IgD-negative memory B cell (primary cell): ENCODE measurements at places on chromosomes 2 and 18. TPM values are rescaled to one million over a fixed set of nuclear protein-coding genes. Genes with fewer than 3 reads are reported as not detected.

The SATB2 gene
- not detected for polyA plus RNA-seq

The PLCD4 gene
- 0.40 TPM for polyA plus RNA-seq

The FZD7 gene
- 0.19 TPM for polyA plus RNA-seq

The MYOM1 gene
- polyA plus RNA-seq, result 2.4 TPM

The GPR39 gene
- polyA plus RNA-seq, result not detected

The GPR55 gene
- 1.9 TPM for polyA plus RNA-seq

The TSGA10 gene
- 19.7 TPM for polyA plus RNA-seq

The GCG gene
- not detected for polyA plus RNA-seq

The INO80B gene
- polyA plus RNA-seq, result 11.4 TPM

The CEP76 gene
- polyA plus RNA-seq, result 8.5 TPM

The TUBB8B gene
- 0.38 TPM for polyA plus RNA-seq

The GAD1 gene
- not detected for polyA plus RNA-seq

The KCNF1 gene
- polyA plus RNA-seq, result not detected

The PLEK gene
- 110 TPM for polyA plus RNA-seq

The RGPD3 gene
- 0.06 TPM for polyA plus RNA-seq

The ANKRD62 gene
- not detected for polyA plus RNA-seq

The RAB6C gene
- not detected for polyA plus RNA-seq

The NTSR2 gene
- not detected for polyA plus RNA-seq

The IL1B gene
- polyA plus RNA-seq, result not detected

The KCNJ3 gene
- polyA plus RNA-seq, result not detected

The RAPGEF4 gene
- not detected for polyA plus RNA-seq

The CAPG gene
- 542 TPM for polyA plus RNA-seq

The VWA3B gene
- not detected for polyA plus RNA-seq
